ENCODE measurements at places on chromosomes 16 and 17.
A peak's percentile ranks its signal among the peaks of the same experiment; 100 is the strongest.

- DNase-seq = no peak
These were observed 55.3 kb downstream of the PIGL start for GRCh38 chr17:16272111-16272840.

DNA sequence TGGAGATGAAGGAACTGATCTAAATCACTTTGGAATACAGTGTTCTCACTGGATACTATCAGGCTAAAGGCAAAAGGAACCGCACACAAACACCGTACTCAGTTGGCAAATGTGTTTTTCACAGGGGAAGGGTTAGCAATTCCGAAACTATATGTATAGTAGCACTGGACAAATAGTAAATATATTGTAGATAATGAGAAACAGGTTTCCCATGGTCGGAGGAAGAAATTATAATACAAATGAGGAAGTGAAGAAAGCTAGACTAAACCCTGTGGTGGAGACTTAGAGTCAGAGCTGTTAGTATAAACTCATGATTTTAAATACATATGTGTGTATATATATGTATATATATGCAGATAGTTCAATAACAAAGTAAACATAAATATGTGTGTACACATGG lies 414.1 kb upstream of the SALL1 start:
- no peak for DNase-seq

DNA sequence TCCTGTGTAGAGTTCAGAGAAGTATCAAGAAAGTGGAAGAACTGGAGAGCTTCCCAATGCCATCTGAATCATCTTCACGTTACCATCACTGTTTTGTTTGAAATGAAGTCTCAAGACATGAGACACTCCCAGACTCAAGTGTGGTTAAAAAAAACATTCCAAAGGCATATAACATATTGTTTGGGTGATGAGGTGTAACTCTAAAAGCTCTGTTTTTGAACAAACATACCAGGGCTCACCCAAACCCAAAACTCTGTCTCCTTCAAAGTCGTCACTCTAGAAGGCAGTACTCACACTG lies 6.3 kb upstream of the ZCCHC14 start:
- DNase-seq = peak; percentile 9

DNA sequence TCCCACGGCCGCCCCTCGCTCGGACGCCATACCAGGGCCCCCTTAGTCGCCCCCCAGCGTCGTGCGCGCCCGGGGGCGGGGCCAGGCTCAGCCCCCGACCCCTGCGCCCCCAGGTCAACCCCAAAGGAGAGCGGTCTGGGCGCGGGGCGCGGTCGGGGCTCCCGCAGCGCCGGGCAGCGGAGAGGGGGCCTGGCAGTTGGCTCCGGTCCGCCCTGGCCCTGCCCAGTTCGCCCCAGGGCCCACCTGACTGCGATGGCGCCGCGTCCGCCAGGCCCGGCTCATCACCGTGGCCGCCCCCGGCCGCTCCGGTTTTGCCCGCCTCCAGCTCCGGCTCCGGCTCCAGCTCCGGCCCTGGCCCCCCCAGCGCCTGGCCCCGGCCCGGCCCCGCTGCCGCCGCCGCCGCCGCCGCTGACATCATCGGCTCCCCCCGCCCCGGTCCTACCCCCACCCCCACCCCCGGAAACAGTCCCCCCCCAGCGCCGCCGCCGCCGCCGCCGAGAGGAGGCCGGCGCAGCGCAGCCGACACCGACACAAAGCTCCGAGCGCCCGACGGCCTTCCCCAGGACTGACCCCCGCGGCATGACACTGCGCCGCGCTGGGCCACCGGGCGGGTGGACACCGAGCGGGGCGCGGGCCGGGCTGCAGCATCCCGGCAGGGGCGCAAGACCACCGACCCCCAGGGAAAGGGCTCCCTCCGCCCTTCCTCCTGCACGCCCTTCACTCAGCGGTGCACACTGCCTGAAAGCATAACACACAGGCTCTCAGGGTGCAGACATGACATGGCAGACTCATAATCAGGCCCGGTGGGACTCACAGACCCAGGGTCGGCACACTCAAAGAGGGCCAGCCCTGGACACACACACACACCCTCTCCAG lies at the start of gene ZBTB4:
ZBTB4 (minus strand) TSS at position 419 of the 876 bp plus-strand sequence. CDS start 12,830 bp downstream, outside the sequence.
- peak; percentile 77 for DNase-seq

DNA sequence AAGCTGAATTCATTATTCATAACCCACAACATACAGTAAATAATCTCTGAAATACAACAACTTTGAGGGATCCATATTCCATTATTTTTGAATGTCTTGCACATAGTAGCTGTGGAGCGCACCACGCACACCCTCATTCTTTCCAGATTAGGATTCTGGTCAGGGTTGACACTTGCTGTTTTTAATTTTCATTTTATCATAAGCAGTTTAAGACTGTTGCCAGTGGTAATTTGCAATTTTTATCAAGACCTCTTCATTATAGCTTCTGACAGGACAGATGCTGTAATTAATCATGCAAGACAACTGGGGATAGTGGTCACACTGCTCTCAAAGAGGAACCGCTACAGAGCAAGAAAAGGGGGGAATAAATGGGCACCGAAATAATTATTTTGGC lies 109.7 kb downstream of the TOX3 start:
- no peak for DNase-seq

- DNase-seq = no peak
These were observed 4.4 kb downstream of the GABARAPL2 start for GRCh38 chr16:75570396-75571065.

- no peak for DNase-seq
These were observed 11.3 kb upstream of the SRRM2 start for GRCh38 chr16:2741168-2741567.

DNA sequence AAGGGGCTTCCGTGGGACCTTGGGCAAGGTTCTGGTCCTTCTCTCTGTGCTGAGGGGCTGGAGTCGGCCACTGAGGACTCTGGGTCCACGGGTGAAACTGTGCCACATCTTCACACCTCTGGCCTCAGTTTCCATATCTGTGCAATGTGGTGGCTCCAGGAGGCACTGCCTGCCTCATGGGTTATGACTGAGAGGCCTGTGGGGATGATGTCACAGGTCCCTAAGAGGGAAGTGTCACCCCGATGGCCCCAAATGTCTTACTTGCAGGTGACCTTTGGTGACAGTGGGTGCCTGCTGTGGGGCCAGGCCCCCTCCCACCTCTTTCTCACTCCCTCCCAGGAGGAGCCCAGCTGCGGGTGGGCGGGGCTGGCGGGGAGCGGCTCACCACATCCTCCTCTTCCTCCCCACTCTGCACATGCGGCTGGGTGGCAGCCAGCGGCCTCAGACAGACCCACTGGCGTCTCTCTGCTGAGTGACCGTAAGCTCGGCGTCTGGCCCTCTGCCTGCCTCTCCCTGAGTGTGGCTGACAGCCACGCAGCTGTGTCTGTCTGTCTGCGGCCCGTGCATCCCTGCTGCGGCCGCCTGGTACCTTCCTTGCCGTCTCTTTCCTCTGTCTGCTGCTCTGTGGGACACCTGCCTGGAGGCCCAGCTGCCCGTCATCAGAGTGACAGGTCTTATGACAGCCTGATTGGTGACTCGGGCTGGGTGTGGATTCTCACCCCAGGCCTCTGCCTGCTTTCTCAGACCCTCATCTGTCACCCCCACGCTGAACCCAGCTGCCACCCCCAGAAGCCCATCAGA lies at the start of gene IL21R:
IL21R (plus strand) TSS at position 407 of the 801 bp plus-strand sequence. CDS start 27,898 bp downstream, outside the sequence.
- DNase-seq = peak; percentile 77

- peak; percentile 91 for DNase-seq
These were observed 22.7 kb upstream of the ZC3H7A start for GRCh38 chr16:11819798-11820197.

GRCh38 chr17:62898239-62898864 lies 67.7 kb upstream of the TANC2 start:
- no peak for DNase-seq

DNA sequence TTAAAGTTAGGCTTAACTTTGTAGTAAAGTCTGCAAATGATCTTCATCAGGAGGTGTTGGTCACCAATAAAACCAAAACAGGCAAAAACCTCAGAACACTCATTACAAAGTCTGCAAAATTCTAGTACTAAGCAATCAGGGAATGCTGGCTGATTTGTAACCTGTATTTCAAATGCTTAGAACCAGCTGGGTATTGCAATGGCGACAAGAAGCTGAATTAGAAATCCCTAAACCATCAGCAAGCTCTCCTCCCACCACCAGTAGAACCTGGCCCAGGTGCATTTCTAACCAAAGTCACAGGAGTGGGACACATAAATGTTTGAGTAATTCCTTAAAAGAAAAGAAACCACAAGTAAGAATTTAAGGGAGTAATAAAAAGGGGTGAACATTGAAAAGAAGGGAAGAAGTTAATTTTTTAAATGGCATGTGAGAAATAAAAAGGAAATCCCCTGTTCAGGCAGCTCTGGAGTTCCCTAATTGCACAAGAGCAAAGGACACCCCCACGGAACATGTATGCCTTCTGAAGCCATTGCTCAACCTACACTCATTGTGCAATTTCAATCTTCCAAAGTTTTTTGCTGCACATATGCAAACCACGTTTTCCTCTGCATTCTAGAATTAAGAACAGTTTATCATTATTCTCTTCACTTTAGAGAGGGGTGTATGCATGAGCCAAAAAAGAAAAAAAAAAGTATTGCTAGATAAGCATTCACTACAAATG lies 102.9 kb downstream of the HIC1 start:
- peak; percentile 59 for DNase-seq

DNA sequence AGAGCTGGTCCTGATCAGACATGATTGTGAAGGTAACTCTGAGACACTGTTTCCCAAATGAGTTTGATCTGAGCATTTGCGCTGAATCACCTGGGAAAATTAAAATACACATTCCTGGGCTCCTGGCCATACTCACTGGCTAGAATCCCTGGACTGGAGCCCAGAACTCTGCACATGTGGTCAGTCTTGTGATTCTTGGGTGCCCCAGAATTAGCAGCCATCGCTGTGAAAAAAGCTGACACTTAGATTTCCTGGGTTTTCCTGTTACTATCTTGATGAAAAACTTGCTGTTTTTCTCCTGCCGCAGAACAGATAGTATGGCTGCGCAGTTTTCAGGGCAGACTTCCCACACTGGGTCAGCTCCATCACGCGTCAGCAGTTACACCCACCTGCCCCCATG lies 24.6 kb downstream of the NECAB2 start:
- peak; percentile 35 for DNase-seq

DNA sequence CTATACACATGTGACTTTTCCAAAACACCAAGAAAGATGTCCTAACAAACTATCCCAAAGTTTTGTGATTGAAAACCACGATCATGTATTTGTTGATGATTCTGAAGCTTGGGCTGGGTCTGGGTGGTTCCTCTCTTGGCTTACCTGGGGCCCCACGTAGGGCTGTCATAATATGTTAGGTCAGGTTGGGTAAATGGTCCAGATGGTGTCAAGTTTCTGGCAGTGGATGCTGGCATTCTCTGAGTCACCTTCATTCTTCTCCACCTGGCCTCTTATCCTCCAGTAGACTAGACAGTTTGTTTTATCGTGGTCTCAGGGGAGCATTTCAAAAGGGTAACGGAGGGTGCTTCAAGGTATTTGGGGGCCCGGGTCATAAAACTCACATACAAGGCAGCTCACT lies 39.4 kb downstream of the SYCE1L start:
- no peak for DNase-seq

DNA sequence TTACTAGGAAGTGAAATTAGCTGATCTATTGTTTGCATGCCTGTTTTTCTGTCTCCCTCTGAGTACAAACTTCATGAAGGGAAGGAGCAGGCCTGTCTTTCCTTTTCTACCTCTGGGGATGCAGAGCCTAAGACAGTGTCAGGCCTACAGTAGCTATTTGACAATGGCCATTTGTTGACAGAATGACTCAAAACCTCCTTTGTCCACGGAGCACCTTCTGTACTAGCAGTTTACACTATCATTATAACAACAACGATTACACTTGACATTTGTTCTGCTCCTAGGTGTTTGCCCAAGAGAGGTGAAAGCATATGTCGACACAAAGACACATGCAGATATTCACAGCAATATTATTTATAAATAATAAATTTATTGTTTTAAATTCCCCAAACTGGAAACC lies 132.3 kb upstream of the IRX3 start:
- no peak for DNase-seq

DNA sequence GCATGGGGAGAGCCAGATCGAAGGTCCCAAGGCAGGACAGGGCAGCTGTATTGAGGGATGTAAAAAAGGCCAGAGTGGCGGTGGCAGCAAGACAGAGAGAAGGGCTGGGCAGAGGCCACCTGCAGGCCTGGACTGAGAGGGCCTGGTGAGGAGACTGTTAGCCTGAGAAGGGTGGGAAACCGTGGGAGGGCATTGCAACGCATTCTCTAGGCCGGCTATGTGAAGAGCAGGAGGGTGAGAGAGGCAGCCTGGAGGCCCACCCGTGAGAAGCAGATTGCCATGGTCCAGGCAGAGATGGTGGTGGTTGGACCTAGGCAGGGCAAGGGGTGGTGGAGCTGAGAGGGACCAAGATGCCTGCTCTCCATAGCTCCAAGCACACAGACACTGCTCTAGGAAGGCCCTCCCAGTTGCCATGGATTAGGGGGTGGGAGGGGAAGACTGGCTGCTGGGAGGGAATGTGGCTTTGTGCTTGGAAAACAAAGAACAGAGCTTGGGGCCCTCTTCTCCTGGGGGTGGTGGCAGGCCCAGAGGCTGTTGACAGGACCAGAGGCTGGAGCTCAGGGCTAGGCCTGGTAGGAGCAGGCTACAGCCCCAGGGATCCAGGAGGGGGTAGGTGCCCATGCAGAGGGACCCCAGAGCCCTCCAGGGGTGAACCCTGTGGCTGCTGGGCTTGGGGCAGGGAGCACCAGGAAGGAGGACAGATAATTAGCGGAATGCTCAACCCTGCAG lies 12.4 kb upstream of the TCAP start:
- DNase-seq = no peak

DNA sequence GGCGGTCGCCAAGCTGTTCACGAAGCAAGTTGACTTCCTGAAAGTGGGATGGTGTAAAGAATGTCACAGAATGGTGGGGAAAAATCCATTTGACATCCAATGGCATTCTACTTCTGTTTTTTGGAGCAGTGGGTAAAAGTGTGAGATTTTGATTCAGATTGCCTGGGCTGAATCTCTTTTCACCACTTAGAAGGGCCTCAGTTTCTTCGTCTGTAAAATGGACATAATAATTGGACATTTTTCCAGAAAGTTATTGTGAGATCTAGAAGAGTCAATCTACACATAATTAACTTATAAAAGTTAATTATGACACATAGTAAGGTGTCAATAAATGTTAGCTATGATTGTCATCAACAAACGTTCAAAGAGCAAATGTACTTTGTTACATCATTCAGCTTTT lies 3.0 kb downstream of the KRT40 start:
- no peak for DNase-seq

DNA sequence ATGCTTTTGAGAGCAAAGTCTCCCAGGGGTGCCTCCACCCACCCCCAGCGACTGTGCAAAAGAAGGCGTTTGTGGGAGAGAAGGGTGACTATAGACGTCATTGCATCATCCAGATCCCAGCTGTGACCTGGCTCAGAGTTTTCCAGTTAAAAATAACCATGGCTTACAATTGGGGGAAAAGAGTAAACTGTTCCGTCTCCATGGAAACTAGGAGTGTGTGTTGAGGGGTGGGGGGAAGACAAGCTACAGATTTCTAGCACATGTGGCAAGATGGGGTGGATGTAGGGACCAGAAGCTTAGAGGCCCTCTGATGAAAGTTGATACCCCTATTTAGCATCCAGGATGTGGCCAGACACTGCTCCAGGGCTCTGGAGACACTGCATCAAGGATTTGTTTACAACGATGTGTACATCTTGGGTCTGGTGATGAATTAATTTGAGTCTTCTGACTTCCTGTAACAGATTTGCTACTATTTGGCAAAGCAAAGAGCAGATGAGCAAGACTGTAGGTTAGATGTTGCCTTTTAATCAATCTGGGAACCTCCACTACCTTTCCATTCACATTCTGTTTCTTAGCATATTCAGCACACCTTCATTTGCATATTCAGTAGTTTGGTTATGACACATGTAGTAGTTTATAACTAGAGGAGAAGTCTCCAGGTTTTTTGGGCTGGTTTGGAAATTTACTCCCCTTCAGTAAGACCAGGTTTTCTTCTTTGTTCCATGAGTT lies 6.2 kb upstream of the DUSP14 start:
- DNase-seq = no peak

GRCh38 chr16:5378531-5378930 lies 280.9 kb upstream of the EEF2KMT start:
- no peak for DNase-seq
